WERI-Rb-1 (cell line): ENCODE measurements at places on chromosomes 3 and 15.

- peak; percentile 16 for DNase-seq
Measured at GRCh38 chr15:37891766-37892368, 42.6 kb upstream of the TMCO5A start.

GRCh38 chr15:29636921-29637320 lies 185.3 kb downstream of the TJP1 start:
- no peak for DNase-seq

- peak; percentile 45 for DNase-seq
Measured at GRCh38 chr15:100728371-100729201, 126.2 kb downstream of the ASB7 start.

- DNase-seq = no peak
Measured at GRCh38 chr3:196792771-196793170, 53.1 kb downstream of the PAK2 start.

- DNase-seq = peak; percentile 3
Measured at GRCh38 chr15:101026656-101027272, 107.6 kb downstream of the LRRK1 start.

GRCh38 chr3:54577313-54577712 lies 350.5 kb downstream of the LRTM1 start:
- DNase-seq = no peak

DNA sequence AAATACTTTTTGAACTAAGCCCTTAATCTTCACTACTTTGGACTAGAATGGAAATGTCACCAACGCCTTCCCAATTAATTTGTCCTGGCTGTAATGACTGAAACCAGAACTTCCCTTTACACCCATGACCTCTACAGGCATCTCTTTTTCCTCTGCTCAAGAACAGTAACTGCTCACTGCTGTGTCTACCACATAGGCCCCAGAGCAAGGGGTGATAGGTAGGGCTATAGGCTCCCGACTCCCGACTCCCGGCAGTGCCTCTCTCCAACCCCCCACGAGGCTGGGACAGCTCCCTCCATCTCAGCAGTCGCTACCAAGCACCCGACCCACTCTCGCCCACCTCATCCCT lies 384 bp upstream of the LEKR1 start:
- no peak for DNase-seq

- no peak for DNase-seq
Measured at GRCh38 chr3:11607816-11608215, 35.9 kb downstream of the VGLL4 start.

GRCh38 chr3:55244247-55244646 lies 242.9 kb downstream of the WNT5A start:
- DNase-seq = no peak

- DNase-seq = no peak
Measured at GRCh38 chr3:60636846-60637245, 614.4 kb downstream of the FHIT start.

- DNase-seq = no peak
Measured at GRCh38 chr3:28612232-28612631, 263.6 kb upstream of the AZI2 start.

DNA sequence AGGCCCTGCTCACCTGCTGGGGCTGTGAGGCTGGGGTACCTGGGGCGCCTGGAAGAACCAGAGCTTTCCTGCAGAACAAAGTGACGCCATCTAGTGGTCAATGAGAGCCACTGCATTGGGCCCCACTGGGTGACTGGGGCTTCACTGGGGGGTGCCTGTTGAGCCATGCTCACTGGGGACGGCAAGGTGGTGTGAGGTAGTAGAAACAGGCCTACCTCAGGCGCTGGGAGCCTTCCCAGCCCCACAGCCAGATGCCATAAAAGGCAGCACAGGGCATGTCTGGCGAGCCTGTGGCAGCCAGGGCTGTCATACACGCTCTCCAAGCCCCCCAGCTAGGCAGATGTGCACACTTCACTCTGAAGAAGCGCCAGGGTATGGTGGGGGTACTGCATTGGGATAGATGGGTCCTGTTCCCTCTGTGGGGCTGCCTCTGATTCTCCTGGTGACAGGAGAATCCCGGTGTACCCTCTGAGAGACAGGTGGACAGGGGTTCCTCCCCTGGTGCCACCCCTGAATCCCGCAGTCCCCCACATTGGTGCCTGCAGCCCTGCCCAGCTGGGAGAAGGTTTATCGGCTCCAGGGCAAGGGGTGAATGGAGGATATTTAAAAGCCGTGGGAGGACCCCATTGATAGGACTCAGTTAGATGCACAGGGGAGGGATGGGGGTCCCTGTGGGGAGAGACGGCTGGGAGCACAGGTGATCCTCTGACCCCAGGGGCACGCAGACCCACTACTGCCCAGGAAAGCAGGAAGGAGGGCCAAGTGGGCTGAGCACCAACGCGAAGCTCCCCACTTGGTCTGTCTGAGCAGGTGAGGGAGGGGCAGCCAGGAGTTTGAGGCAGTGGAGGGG lies 178.8 kb downstream of the NSMCE3 start:
- DNase-seq = peak; percentile 55

- peak; percentile 32 for DNase-seq
Measured at GRCh38 chr3:53583161-53583690, 88.8 kb downstream of the CACNA1D start.

- DNase-seq = no peak
Measured at GRCh38 chr3:32544894-32545293, 25.8 kb downstream of the DYNC1LI1 start.

DNA sequence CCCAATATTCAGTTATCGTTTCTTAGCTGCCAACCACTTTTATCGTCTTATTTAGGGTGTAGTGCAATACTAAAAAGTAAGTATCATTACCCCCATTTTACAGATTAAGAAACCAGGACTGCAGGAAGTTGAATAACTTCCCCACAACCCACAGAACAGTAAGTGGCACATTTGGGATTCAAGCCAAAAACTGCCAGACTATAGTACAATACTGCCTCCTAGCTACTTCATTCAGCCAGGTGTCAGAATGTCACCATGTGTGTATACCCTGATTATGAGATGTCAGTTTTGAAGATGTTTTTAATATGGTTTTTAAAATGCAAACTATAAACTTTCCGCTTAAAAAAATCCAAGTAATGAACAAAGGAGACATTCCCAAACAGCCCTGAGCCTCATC lies 74.2 kb upstream of the PROK2 start:
- no peak for DNase-seq

DNA sequence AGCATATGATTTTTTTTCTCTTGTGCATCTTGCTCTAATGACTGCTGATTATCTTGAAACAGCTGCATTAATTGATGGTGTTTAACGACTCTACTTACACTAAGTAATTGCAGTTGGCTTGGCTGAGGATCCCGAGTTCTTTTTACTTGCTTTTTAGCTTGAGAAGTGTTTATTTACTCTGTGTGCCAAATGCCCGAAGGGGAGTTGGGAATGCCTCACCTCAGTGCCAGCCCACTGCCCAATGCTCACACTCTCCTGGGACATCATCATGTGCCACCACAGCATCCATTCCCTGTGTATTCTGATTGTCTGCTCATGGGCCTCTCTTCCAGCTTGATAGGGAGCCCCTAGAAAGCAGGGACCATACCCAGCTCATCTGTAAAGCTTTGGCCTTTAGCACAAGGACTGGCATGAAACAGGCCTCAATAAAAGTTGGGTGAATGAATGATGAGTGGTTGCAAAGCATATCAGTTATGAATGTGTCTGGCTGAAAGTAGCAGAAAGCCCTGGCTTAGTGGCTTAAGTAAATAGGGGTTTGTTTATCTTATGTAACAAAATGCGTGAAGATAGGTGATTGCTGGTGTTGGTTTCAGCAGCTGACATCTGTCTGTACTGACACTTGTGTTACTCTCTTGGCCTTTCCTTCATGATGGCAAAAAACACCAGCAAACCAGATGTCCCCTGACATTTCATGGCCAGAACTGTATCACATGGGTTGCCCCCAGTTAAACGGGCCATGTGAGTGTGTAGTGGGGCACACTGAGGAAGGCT lies 8.1 kb downstream of the PXYLP1 start:
- no peak for DNase-seq

GRCh38 chr15:88243895-88244787 lies 12.4 kb downstream of the NTRK3 start:
- peak; percentile 50 for DNase-seq

DNA sequence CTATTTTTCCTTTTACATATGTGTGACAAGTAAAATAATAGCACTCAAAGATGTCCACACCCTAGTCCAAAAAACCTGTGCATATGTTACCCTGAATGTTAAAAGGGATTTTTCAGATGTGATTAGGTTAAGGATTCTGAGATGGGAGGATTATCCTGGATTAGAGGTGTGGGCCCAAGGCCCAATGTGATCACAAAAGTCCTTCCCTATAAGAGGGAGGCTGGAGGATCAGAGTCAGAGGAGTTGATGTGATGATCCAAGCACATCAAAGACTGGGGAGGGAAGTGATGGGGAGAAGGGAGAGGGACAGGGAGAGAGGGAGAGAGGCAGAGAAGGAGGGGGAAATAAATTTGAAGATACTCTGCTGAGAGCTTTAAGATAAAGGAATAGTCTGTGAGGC lies 512.6 kb downstream of the PLOD2 start:
- peak; percentile 73 for DNase-seq

DNA sequence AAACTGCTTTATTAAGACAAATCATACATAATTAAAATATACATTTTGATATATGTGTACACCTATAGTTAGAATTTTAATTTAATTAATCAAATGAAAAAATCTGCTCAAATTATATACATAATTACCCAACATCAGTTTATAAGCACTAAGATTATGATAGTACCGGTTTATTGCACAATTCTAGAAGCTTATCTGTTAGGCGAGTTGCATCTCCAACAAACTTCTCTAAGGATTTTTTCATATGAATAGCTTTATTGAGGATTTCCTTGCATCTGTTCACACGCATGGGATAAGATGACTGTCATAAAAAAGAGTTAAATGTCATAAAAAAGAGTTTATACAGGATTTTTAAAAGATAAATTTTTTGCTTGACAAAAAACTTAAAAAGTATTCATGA lies 19.9 kb upstream of the XRN1 start:
- DNase-seq = no peak

DNA sequence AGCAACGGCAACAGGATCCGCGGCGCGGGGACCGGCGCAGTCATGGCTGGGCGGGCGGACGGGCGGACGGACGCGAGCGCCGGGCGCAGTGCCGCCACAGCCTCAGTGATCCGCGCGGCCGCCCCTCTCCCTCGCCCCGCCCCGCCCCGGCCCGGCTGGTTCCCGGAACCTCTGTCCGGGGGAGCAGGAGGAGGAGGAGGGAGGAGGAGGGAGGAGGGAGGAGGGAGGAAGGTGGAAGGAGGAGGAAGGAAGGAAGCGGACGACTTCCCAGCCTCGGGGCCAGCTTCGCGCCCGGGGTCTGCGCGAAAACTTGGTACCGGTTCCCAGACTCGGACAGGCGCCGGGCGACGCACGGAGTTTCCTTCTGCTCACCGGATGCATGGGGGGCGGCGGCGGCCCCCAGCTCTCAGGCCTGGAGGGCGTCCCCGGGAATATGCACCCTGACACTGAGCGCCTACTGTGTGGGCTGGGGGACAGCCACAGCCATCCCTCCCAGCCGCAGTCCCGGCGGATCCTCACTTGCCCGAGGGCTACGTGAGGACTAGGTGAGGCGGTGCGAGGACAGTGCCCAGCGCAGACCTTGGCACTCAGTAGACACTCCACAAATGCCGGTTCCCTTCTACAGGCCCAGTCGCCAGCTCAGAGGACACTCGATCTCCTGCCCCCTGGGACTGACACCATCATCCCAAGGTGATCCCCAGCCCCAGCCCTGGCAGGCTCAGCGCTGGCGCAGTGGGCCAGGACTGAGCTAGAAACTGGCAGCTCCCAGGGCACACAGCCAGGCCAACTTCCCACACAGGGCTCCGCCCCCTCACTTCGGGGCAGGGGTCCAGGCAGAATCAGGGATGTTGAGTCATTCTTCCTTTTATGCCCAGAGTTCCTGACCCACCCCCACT lies at the start of gene SHISA5:
TSS of gene SHISA5 (minus strand) at position 124 of the 896 bp plus-strand sequence. CDS start at position 44, 80 bp downstream.
- peak; percentile 50 for DNase-seq

DNA sequence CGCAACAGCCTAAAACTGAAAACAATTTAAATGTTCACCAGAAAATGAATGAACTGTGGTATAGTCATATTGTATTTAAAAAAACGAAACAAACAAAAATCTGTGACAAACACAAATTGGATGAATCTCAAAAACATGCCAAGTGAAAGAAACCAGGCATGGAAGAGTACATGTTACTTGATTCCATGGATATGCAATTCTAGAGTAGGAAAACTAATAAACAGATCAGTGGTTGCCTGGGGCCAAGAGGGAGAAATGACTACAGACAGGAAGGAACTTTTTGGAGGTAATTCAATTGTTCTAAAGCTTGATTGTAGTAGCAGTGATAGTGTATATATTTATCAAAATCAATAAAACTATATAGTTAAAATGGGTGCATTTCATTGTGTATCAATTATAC lies 16.8 kb downstream of the UBE3A start:
- no peak for DNase-seq

DNA sequence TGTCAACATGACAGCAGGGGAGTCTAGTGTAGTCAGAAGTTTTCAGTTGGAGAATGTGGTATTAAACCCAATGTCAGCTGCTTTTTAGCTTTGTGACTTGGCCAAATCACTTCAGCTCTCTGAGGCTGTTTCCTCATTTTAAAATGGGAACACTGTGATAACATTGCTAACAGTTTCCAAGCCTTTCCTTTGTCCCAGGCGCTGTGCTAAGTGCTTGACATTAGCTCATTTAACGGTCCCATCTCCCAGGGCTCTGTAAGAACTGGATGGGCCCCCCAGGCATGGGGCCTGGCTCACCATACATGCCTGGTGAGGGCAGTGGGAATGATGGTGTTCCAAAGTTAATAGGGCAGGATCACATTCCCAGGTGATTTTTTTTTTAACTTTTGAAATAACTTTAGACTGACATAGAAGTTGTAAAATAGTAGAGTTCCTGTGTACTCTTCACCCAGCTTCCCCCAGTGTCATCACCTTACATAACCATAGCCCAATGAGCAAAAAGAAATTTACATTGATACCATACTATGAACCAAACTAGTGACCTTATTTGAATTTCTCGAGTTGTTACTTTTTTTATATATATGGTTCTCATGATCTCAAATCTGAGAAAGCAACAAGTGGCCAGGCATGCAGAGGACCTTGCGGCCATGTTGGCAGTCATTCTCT lies 7.7 kb downstream of the RASL12 start:
- DNase-seq = no peak

- DNase-seq = no peak
Measured at GRCh38 chr3:134993011-134993410, 198.0 kb downstream of the EPHB1 start.

GRCh38 chr3:73101881-73102280 lies 40.4 kb downstream of the EBLN2 start:
- no peak for DNase-seq

GRCh38 chr15:81747482-81747881 lies 298.3 kb downstream of the MEX3B start:
- DNase-seq = no peak

- DNase-seq = no peak
Measured at GRCh38 chr3:114394551-114394950, 100.7 kb downstream of the TIGIT start.
